ENCODE measurements at places on chromosomes 2 and 18. TPM values are rescaled to one million over a fixed set of nuclear protein-coding genes. Genes with fewer than 3 reads are reported as not detected.

- no peak overlapping the region for H3K4me3 ChIP-seq
- no peak overlapping the region for H3K27ac ChIP-seq
- no peak for DNase-seq
Observed at GRCh38 chr18:25284861-25285550, 67.0 kb downstream of the ZNF521 start.

Gene GALR1
- total RNA-seq: not detected

GRCh38 chr2:147487286-147487977, 357.4 kb upstream of the ACVR2A start:
- H3K4me1 ChIP-seq: no peaks in the 10 kb centered on the region
- H3K27ac ChIP-seq: no peak overlapping the region
- no peaks in the 10 kb centered on the region for H3K36me3 ChIP-seq
- no peaks in the 10 kb centered on the region for H3K27me3 ChIP-seq

Gene ST6GAL2
- not detected for total RNA-seq

DNA sequence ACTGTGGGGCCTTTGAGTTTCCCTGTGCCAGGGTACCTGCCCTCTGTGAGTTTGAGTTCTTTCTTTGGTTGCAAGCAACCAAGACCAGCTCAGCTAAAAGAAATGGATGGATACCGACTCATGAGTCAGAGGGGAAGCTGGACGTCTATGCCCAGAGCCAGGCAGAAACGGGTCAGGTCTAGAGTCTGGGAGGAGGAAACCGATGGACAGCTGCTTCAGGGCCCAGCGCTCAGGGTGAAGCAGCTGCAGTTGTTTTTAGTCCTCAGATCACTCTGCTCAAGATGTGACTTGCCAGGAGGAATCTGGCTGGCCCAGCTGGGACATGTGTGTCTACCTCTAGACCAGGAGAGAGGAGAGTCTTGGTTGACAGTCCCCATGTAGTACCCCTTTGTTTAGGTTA, 10.1 kb upstream of the TYMS start:
- H3K4me3 ChIP-seq: no peak overlapping the region
- no peak overlapping the region for H3K27ac ChIP-seq
- H3K4me1 ChIP-seq: peaks cover 42% of the 10 kb centered on the region
- DNase-seq: no peak

GRCh38 chr2:216590780-216591179, 42.4 kb upstream of the IGFBP2 start:
- no peaks in the 10 kb centered on the region for H3K4me1 ChIP-seq
- DNase-seq: no peak
- H3K36me3 ChIP-seq: no peaks in the 10 kb centered on the region
- no peak overlapping the region for H3K27ac ChIP-seq
- peaks cover 55% of the 10 kb centered on the region for H3K27me3 ChIP-seq

Gene SLC9A4
- not detected for total RNA-seq

DNA sequence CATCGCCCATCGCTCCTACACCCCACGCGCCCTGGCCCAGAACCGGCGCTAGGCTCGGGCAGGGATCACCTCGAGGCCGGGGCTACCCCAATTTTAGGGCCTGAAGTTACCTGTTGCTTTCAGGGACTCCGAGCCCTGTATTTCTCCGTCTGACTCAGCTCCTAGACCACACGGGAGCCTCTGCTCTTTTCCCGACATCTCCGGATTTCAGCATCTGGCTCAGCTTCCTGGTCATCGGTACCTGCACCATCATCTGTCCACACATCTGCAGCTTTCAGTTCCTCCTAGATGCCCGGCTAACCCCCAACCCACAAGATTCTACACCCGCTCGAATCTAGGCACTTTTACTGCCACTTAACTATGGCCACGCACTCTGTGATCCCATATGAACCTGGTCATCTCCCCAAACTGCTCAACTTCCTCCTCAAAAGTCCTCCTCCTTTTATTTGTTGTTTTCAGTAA, 12.1 kb upstream of the HMSD start:
- no peaks in the 10 kb centered on the region for H3K36me3 ChIP-seq
- no peak for DNase-seq
- 0 out of 3 replicates have a peak, but pooled peaks cover 9% of the 10 kb centered on the region for H3K27me3 ChIP-seq
- H3K27ac ChIP-seq: no peak overlapping the region
- no peaks in the 10 kb centered on the region for H3K4me1 ChIP-seq

Gene SPHKAP
- not detected for total RNA-seq

DNA sequence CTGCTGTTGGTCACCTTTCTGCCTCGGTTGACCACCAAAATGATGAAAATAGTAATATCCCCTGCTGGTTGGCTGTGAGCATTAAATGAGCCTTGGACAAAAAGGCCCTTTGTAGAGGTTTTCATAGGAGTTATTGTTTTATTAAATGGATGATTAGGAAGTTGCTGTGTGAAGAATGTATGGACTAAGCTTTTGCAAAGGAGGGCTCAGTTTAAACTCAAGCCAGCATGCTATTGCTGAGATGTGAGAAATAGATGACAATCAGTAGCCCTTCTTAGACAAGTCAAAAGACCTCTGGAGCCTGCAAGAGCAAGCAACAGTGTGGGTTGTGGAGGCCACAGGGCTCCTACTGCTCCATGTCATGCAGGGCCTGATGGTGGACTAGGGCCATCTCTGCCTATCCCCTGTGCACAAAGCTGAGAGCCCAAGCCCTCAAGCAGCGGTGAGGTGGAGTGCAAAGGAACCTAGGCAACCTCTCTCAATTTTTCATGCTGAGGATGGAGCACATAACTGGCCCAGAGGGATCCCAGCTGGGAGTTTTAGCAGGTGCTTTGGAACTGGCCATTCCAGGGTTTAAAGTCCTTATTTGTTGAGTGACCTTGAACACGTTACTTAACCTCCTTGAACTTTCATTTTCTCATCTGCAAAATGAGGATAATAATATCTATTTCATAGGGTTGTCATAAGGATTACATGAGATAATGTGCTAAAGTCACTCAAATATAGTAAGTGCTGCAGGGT, 37.1 kb downstream of the FOSL2 start:
- no peaks in the 10 kb centered on the region for H3K36me3 ChIP-seq
- peaks cover 19% of the 10 kb centered on the region for H3K4me1 ChIP-seq
- no peak for DNase-seq
- no peak overlapping the region for H3K27ac ChIP-seq
- H3K27me3 ChIP-seq: 0 out of 3 replicates have a peak, but pooled peaks cover 7% of the 10 kb centered on the region
- H3K4me3 ChIP-seq: no peak overlapping the region

Gene HOXD8
- not detected for total RNA-seq

Gene CCDC141
- not detected for total RNA-seq

Gene MAP4K4
- 264 TPM for total RNA-seq

DNA sequence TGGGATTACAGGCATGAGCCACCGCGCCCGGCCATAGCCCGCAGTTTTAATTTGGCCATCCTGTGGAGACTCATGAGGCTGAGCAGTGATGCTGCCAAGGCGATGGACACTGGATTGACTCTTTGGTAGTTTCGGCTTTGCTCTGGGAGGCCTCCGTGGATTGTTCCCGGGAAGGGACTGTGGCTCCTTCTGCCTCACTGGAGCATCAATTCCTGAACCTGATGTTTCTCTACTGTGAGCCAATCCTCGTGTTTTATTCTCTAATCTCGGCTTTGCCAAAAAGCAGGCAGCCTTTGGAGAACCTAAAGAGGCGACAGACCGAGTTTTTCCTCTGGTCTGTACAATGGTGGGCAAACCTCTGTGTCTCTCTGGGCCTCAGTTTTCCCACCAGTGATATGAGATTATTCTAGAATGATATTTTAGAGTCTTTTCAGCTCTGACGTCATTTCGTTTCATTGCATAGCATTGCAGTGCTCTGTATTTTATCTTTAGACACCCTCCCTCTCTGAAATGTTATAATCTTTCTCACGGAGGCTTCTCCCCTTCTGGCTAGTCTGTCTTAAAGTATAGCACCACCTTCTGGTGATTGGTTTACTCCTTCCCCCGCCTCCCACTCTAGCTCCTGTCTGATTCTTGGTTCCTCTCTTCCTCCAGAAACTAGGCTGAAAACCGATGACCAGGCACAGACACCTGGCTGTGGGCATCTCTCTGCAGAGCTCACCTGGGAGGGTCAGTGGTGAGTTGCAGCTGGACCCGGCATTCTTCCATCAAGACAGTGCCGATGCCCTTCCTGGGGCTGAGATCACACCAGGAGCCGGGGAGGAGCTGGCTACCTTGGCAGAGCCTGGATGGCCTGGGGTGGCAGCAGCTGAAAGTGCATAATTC, 341.3 kb downstream of the MYCN start:
- peaks cover 1% of the 10 kb centered on the region for H3K27me3 ChIP-seq
- DNase-seq: peak; percentile 41
- H3K4me1 ChIP-seq: no peaks in the 10 kb centered on the region
- H3K27ac ChIP-seq: no peak overlapping the region

- peak overlapping the region; percentile 89 for H3K4me3 ChIP-seq
- no peaks in the 10 kb centered on the region for H3K36me3 ChIP-seq
- no peaks in the 10 kb centered on the region for H3K27me3 ChIP-seq
Observed at GRCh38 chr2:26347286-26347865, 787 bp upstream of the ADGRF3 start.

DNA sequence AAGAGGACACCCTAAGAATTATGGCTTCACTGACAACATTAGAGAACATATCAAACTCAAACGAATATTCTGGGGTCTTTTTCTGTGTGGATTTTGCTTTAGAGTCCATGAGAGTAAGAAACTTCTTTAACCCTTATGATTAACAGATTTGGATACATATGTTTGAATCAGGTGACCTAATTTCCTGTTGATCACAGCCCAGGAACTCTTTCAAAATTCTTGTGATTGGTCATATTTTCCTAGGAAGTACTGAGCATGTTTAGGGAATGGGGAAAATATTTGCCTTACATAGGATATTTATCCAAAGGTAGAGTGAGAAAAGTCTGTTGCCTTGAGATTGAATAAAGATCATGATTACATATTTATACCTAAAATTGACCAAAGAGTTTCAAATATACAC, 160.0 kb downstream of the KCNH7 start:
- H3K27ac ChIP-seq: no peak overlapping the region
- no peaks in the 10 kb centered on the region for H3K4me1 ChIP-seq
- DNase-seq: no peak
- H3K27me3 ChIP-seq: no peaks in the 10 kb centered on the region

DNA sequence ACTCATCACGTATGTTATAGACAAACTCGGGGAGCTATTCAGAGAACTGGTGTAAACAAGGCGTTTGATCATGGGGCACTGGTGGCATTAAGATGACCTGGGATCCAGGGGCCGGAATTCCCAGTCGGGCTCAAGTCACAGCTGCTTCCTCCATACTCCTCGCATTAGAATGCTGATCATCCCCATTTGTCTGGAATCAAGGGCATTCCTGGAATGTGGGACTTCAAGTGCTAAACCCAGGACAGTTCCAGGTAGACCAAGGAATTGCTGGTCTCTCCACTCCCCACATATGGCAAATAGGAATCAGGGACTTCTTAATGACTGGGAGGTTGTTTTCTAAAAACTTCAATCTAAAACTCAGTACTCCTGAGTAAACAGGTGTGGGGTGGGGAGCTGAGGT, 355.7 kb upstream of the RAB6C start:
- no peaks in the 10 kb centered on the region for H3K4me1 ChIP-seq
- DNase-seq: no peak
- H3K27me3 ChIP-seq: peaks cover 1% of the 10 kb centered on the region
- no peaks in the 10 kb centered on the region for H3K36me3 ChIP-seq
- H3K27ac ChIP-seq: no peak overlapping the region

DNA sequence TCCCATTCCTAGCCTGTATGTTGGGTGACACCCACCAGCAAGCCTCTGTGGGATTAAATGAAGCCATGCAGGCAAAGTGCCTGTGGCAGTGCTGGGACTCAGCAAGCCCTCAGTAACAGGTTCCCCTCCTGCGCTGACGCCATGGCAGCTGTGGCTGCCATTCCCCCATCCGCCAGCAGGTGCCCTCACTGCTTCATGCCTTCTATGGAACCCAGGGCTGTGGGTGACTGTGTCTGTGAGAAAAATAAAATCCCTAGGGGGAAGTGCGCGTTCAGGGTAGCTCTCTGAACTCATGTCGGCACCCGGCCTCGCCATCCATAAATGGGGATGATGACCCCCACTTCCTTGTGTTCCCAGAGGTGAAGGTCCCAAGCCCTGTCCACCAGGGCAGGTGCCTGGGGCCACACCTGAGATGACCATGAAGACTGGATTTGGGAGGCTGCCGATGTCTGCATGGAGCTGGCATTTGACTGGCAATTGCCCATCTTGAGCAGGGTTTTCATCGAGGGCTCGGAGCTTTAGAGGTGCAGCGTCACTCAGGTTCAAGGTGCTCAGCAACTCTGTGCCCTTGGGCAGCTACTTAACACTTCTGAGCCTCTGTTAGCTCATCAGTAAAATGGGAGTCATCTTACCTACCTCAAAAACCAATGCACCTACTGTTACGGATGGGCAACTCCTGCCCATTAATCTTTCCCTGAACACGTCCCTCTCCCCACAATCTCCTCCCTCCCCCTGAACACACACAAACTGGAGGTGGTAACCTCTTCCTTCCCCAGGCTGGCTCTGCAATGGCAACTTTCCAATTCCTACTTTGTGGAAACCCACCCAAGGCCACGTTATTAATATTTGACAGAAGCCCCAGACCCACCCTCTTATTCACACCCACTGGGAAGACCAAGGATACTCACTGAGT, 2.9 kb upstream of the MAL start:
- peaks cover 5% of the 10 kb centered on the region for H3K4me1 ChIP-seq
- H3K4me3 ChIP-seq: no peak overlapping the region
- peaks cover 88% of the 10 kb centered on the region for H3K27me3 ChIP-seq
- H3K36me3 ChIP-seq: no peaks in the 10 kb centered on the region
- H3K27ac ChIP-seq: no peak overlapping the region
- peak; percentile 53 for DNase-seq

DNA sequence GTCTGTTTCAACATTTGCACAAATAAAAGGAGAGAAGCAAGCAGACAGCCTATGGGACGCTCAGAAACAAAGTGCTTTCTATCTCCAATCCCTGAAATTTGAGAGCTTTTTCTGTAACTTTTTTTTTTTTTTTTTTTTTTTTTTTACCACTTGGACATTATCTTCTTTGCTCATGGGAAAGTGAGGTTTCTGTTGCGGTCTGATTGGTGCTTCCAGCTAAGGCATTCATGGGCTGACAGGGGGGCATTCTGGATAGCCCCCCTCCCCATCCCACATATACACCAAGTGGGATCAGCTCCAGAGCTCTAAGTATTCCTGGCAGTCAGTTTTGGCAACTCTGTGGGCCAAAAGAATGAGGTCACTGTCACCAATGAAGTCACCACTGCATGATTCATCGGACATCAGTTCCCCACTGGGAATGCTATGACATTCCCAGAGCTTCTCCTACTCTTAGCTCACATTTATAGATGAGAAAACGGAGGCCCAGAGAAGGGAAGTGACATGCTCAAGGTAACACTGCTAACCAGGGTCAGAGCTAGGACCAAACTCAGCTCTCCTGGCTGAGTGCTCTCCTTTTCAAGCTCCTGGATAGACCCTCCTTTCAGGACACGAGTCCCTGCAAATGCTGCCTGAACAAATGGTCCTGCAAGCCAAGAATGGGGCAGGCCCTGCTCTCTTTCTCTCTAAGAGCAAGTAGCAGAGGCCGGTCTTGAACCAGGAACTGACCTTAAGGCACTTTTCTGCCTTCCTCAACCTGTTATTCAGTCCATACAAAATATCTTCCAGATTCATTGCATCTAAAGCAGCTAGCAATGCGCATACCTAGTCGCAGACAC, 61.3 kb downstream of the TMEM247 start:
- H3K4me1 ChIP-seq: peaks cover 44% of the 10 kb centered on the region
- H3K4me3 ChIP-seq: no peak overlapping the region
- H3K36me3 ChIP-seq: no peaks in the 10 kb centered on the region
